ENCODE measurements at places on chromosomes 7 and 10.
A peak's percentile ranks its signal among the peaks of the same experiment; 100 is the strongest.

- no peak for DNase-seq
These were observed 27.1 kb downstream of the ZNF775 start for GRCh38 chr7:150406312-150406566.

- DNase-seq: no peak
These were observed 169.3 kb upstream of the NPSR1 start for GRCh38 chr7:34488766-34489165.

DNA sequence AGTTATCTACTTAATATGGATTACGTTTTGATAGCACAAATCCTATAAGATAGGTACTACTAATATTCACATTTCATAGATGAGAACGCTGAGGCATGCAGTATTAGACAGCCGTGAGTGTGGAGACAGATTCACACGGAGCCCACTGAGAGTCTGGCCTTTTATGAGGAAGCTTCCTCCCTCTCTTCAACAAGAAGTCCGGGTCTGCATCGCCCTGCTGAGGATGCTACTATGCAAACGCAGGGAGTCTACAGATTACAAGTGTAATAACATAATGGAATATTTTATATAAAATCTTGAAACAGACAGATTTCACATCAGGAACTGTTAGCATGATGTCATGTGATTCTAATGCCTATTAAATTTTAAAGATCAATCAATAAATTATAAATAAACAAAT, 255.9 kb upstream of the GLI3 start:
- no peak for DNase-seq

DNA sequence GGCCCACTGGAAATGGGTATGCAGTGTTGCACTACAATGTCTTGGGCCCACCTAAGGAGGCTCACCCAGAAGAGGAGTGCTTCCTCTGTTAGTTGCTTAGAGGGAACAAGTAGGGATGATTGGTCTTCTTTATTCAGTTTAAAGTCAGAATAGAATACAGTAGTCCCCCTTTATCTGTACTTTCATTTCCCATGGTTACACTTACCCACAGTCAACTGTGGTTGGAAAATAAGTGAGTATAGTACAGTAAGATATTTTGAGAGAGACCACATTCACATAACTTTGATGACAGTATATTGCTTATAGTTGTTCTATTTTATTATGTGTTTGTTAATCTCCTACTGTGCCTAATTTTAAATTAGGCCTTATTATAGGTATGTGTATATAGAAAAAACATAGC, 151.4 kb downstream of the COL28A1 start:
- DNase-seq: no peak

- no peak for DNase-seq
These were observed 229.2 kb downstream of the WDR11 start for GRCh38 chr10:121080281-121080891.

GRCh38 chr7:3950249-3950648, 649.2 kb downstream of the SDK1 start:
- no peak for DNase-seq

DNA sequence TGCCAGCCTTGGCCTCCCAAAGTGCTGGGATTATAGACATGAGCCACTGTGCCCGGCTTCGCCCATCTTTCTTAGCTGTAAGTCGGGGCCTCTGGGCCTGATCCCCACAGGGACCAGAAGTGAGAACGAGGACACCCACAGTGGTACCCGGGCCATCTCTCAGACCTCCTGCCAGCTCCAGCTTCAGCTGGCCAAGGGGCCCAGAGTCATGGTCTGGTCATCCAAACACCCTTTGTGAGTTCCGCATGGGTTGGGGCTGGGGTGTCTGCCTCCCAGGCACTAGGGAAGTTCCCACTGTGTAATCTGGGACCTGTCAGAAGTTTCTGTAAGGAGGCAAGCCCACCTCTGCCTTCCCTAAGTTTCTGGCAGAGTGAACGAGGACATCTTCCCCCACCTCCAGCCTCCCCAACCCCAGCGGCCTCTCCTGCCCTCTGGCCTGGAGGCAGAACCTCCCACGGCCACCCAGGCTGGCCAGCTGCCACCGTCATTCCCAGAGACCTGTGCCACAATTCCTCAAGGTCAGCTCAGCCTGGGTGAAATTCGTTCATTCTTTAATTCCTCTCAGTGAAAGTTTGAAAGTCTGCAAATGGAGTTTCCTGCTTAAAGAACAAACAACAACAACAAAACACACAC, 19.5 kb upstream of the FOXL3 start:
- DNase-seq: no peak

DNA sequence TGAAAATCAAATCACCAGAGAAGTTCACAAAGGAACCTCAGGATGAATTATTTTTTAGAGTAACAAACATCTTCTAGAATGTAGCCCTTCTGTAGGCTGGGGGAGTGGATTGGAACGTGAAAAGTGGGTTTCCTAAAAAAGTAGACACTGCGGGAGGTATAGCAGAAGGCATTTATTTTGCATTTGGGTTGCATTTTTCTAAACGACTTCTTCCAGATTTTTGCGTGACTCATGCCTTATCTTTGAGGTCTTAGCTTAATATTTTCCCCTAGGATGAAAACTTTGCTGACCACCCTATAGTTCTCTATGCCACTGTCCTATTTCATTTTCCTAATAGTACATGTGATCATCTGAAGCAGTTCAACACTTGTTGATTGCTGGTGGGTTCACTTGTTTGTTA, 112.7 kb upstream of the JCAD start:
- DNase-seq: no peak

DNA sequence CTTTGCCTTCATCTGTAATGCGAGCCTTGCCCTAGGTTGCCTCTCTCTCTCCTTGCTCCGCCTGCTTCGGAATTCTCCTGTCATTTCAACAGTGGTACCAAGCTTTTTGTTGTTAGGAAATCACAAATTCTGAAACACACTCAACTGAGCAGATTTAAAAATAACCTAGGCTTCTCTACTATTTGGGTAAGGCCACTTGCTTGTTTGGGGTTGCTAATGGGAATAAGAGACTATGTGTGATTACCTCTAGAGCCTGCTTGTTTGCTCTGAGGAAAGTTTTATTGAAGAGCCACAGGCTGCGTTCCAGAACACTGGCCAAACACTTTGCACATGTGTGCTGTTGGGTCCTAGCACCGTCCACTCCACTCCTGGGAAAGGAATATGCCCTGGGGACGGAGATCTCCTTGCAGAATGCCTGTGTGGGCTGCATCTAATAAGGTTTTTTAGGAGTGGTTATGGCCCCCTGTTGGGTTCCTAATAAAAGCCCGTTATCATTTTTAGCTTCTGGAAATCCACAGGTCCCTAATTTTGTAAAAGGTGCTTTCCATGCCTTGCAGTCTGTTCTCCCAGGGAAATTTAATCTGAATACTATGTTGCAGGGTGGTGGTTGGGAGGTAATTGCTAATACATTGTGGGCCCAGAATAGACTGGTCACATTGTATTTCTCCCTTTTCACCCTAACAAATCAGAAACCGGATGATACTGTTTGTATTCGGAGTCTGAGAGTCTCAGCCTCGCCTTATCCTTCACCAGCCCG, 68.7 kb upstream of the KLF6 start:
- DNase-seq: peak; percentile 24

DNA sequence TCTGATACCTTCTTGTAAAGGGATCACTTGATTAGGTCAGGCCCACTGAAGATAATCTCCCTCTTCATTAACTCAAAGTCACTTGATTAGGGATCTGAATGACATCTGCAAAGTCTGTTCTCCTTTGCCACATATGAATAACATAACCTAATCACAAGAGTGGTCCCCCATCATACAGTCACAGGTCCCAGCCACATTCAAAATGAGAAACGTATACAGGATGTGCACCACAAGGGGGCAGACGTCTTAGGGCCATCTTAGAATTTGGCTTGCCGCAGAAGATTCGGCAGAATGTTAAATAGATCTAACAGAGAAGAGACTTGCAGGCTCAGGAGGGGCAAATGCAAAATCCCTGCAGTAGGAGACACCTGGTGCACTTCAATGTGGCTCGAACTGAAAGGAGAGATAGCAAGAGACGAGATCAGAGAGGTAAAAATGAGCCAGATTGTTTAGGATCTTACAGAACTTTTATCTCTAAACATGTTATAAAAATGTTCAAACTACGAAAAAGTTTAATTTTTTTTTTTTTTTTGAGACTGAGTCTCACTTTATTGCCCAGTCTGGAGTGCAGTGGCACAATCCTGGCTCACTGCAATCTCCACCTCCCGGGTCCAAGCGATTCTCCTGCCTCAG, 10.4 kb upstream of the SMC3 start:
- DNase-seq: peak; percentile 73

DNA sequence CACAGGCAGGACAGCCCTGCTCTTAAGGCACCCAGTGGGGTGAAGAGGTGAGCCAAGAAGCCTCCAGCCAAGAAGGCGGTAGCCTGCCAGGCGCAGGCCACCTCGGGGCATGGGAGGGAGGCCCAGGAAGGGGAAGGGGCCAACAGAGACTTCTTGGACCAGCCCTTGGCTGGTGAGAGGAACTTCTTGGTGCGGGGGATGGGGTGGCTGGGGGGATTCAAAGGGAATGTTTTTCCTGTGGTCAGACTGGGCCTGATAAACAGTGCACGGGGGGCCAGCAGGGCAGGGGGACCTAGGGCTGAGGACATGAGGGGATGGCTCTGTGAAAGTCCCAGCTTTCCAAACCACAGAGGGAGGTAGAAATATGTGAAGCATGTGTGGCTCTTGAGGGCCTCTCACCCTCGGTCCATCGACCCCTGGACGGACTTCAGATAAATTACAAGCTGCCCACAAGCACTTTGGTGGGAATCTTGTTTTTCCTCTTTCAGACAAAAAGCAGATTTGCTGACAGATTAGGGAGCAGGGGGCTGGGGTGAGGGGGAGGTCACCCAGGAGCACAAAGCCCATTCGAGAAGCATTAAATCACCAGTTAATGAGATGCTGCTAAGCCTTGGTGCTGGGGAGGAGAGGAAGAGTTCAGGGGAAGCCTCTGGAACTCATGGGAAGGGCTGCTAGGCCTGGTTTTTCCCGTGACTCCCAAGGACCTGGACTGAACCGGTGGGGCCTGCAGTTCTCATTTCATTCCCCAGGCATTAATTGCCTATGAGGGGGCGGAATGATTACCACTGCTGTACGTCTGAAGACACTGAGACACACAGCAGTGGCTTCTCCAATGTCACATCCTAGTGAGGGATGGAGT, 11.3 kb downstream of the CRYGN start:
- DNase-seq: peak; percentile 68

- DNase-seq: no peak
These were observed 97.7 kb downstream of the CELF2 start for GRCh38 chr10:11115337-11115736.

GRCh38 chr7:47513741-47514241, 68.1 kb downstream of the TNS3 start:
- peak; percentile 57 for DNase-seq

GRCh38 chr10:63392224-63392623, 73.6 kb downstream of the JMJD1C start:
- DNase-seq: no peak

DNA sequence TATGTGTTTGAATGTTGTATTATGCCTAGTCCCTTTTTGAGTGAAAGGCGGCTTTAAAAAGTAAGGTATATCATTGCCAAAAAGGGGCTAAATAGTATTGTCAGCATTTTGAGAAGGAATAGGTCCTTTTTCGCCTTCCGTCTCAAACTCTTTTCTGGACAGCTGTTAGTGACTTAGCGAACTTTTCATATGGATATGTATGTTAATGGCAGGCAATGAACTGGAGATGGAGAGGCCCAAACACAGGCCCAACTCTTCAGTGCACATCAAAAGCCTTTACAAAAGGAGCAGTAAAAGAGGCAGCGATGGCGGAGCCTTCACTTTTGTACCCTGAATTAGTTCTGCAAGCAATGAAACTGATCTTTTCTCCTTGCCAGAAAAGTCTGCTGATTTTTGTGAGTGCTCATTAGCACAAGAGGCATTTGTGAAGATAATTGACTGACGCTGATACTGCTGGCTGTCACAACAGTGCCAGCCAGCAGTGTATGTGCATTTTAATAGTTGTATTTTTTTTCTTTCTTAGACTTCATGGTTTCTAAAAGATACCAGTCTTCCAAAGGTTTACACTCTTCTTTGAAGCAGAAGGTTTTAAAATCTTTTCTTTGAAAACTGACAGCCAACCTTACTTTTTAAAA, 243.7 kb upstream of the SP8 start:
- DNase-seq: no peak

GRCh38 chr7:130419658-130420057, 21.2 kb downstream of the CEP41 start:
- DNase-seq: no peak

GRCh38 chr7:143299840-143300239, 11.7 kb downstream of the CASP2 start:
- no peak for DNase-seq

GRCh38 chr10:68132391-68132790, 23.1 kb downstream of the MYPN start:
- no peak for DNase-seq

DNA sequence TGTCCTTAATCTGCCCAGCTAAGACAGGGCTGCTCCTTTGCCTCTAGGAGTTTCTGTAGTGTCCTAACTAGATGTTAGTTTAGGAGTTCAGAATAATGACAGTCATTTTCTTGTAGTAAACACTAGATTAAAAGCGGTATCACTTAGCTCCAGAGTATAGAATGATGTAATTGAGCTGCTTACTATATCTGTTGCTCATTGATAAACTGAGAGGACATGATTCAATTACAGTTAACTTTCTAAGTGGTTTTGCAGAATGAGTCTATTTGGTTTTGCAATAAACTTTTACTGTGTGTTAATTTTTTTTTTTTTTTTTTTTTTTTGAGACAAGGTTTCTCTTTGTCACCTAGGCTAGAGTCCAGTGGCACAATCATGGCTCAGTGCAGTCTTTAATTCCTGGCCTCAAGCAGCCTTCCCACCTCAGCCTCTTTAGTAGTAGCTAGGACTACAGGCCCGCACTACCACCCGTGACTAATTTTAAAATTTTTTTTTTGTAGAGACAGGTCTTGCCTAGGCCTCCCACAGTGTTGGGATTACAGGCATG, 1.8 kb downstream of the STMP1 start:
- DNase-seq: no peak

GRCh38 chr10:12559578-12560178, 210.3 kb downstream of the CAMK1D start:
- DNase-seq: no peak

- no peak for DNase-seq
These were observed 207.2 kb downstream of the SKAP2 start for GRCh38 chr7:26657206-26657641.

DNA sequence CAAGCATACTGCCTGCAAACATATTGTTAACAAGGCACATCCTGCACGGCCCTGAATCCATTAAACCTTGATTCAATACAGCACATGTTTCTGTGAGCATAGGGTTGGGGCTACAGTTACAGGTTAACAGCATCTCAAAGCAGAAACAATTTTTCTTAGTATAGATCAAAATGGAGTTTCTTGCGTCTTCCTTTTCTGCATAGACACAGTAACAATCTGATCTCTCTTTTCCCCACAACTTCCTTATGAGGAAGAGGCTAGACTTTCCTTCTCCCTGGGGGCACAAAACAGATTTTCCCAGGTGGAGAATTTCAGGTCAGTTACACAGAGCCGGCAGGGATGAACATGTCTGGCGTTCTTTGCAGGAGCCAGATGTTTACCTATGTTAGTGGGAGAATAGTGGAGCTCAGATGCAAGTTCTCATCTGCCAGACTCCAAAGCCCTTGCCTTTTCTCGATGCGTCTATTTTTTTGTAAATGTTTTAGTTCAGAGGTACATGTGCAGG, 37.5 kb upstream of the PFKFB3 start:
- DNase-seq: no peak

GRCh38 chr10:79266543-79267312, 80.5 kb upstream of the PPIF start:
- DNase-seq: peak; percentile 93

- DNase-seq: peak; percentile 65
These were observed 68.7 kb downstream of the SGMS1 start for GRCh38 chr10:50554995-50555568.
